ENCODE measurements at places on chromosomes 5 and 9. TPM values are rescaled to one million over a fixed set of nuclear protein-coding genes. Genes with fewer than 3 reads are reported as not detected.

GRCh38 chr9:114370251-114370967 is 17.4 kb downstream of the AKNA start:
- no peak for DNase-seq
- H3K4me1 ChIP-seq: no peaks in the 10 kb centered on the region
- no peak overlapping the region for H3K4me3 ChIP-seq
- peaks cover 4% of the 10 kb centered on the region for H3K36me3 ChIP-seq

DNA sequence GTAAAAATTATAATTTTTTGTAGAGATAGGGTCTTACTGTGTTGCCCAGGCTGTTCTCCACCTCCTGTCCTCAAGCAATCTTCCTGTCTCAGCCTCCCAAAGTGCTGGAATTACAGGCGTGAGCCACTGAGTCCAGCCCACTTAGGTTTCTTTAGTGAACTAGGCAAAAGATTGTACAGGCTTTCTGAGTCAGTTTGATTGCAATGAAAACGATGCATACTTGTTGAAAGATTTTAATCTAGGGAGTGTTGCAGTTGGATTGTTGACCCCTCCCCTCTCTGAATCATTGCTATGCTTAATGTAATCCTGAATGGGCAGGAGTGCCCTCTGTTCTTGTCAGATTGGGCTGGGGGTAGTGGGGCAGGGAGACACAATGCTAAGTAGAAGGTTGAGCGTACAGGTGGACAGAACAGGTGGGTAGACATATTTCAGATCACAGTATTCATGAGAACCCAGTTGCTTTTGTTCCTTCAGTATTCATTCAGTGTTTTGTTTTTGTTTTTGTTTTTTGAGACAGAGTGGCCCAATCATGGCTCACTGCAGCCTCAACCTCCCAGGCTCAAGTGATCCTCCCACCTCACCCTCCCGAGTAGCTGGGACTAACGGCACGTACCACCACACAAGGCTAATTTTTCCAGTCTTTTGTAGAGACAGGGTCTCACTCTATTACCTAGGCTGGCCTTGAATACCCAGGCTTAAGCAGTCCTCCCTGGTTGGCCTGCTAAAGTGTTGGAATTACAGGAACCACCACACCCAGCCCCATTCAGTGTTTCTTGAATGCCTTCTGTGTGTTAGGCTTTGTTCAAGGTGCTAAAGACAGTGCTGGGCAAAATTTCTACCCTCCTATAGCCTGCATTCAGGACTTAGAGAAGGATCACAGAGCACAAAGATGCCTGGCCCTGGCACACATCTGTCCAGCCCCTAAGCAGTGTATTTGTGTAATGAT is 70.1 kb downstream of the KIAA1958 start:
- DNase-seq: peak; percentile 9
- H3K36me3 ChIP-seq: no peaks in the 10 kb centered on the region
- H3K4me3 ChIP-seq: no peak overlapping the region
- peaks cover 19% of the 10 kb centered on the region for H3K4me1 ChIP-seq
- no peaks in the 10 kb centered on the region for H3K27me3 ChIP-seq
- no peak overlapping the region for H3K27ac ChIP-seq

DNA sequence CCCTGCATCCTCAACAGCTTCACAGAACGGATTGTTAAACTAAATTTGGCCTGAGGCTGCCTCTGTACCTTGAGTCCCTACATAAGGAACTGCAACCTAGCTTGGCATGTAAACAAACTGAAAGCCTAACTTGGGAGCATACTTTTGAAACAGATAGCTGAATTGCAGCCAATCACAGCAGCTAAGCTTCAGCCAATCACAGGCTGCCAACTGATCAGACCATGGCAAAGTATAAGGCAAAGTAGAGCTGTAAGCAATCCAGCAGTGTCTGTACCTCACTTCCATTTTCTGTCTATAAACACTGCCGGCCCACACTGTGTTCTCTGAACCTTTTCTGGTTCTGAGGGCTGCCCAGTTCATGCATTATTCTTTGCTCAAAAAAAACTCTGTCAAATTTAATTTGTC is 8.9 kb upstream of the ZNF483 start:
- H3K4me1 ChIP-seq: no peaks in the 10 kb centered on the region
- H3K27ac ChIP-seq: no peak overlapping the region
- no peak overlapping the region for H3K4me3 ChIP-seq
- H3K36me3 ChIP-seq: no peaks in the 10 kb centered on the region

GRCh38 chr5:170307575-170308465 is 10.2 kb upstream of the LCP2 start:
- peaks cover 36% of the 10 kb centered on the region for H3K4me1 ChIP-seq
- H3K36me3 ChIP-seq: no peaks in the 10 kb centered on the region
- no peaks in the 10 kb centered on the region for H3K27me3 ChIP-seq
- no peak overlapping the region for H3K4me3 ChIP-seq
- H3K27ac ChIP-seq: peak overlapping the region; percentile 62

DNA sequence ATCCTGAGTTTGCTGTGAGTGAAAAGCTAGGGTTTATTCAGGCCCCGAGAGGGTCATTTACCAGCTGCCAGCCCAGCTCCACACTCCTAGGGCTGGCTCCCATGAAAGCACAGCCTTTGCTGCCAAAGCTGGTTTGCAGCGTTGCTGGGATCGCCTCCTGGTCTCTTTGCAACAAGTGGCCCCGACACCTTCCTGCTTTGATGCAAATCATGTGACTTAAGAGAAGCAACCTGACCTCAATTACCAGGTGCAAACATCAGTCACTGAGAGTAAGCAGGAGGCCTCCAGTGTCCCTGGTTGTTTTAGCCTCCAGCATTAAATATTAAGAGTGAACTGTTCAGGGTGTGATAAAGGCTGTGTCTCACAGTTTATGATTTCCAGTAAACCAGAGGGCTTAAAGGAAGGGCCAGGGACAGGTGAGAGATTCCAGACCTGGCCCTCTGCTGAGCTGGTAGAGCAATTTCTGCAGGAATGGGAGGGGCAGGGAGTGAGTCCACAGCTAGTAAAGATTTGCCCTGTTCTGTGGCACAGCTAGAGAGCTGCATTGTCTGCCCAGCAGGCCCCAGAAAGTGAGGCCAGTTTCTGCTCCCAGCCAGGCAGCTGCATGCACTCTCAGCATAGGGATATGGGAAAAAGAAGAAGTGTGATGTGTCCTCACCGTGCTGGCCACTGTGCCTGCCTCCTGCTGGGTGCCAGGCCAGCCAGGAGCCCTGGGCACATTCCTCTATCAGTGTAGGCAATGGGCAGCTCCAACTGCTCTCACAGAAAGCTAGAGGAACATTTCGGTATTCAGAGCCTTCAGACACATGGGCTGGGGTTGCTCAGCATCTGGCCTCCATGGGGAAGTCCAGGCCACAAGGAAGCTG is 58.0 kb downstream of the SLC22A5 start:
- H3K27ac ChIP-seq: peak overlapping the region; percentile 80
- H3K27me3 ChIP-seq: no peaks in the 10 kb centered on the region

DNA sequence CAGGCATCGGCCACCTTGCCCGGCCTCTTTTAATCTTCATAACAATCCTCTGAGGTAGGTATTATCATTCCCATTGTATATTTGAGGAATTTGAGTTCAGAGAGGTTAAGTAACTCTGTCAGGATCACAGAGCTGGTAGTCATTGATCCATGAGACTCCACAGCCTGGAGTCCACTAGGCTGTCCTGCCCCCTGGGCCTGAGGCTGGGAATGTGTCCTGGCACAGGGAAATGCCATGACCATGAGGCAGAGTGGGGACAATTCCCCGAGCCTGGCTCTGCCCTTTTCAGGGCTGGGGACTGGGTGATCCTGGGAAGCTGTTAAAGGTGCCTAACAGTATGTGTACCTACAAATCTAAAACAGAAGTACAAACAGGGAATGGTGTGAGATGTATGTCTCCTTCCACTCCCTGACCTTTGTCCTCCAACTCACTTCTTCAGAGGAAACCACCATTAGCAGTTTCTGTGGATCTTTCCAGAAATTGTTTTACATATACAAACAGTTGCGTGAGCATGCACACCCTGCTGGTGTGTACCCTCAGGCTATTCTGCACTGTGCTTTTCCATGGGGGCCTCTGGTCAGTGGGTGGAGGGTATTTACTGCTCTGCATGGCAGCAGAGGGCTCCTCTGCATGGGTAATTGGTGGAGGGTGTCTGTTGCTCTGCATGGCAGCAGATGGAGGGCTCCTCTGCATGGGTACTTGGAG is 53.8 kb downstream of the NDST1 start:
- H3K27me3 ChIP-seq: no peaks in the 10 kb centered on the region
- no peak for DNase-seq
- H3K4me1 ChIP-seq: no peaks in the 10 kb centered on the region
- no peaks in the 10 kb centered on the region for H3K36me3 ChIP-seq

DNA sequence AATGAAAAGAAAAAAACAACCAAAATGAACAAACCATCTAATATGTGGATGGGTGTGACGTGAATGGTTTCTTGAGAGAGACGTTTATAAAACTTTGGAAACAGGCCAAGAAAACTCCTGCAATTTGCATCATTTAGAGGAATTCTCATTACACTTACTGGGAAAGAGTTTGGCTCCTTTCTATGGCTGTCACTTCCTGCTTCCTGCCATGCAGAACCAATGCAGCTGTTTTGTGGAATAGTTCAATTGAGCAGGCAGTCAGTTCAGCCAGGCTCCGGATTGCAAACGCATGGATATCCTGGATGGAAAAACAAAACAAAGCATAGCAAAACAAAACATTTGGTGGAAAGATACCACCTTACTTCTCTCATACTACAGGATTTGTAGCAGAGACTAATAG is 36.6 kb downstream of the FAM114A2 start:
- H3K27ac ChIP-seq: no peak overlapping the region
- H3K27me3 ChIP-seq: no peaks in the 10 kb centered on the region
- H3K4me1 ChIP-seq: no peaks in the 10 kb centered on the region
- H3K36me3 ChIP-seq: peaks cover 15% of the 10 kb centered on the region
- no peak overlapping the region for H3K4me3 ChIP-seq

DNA sequence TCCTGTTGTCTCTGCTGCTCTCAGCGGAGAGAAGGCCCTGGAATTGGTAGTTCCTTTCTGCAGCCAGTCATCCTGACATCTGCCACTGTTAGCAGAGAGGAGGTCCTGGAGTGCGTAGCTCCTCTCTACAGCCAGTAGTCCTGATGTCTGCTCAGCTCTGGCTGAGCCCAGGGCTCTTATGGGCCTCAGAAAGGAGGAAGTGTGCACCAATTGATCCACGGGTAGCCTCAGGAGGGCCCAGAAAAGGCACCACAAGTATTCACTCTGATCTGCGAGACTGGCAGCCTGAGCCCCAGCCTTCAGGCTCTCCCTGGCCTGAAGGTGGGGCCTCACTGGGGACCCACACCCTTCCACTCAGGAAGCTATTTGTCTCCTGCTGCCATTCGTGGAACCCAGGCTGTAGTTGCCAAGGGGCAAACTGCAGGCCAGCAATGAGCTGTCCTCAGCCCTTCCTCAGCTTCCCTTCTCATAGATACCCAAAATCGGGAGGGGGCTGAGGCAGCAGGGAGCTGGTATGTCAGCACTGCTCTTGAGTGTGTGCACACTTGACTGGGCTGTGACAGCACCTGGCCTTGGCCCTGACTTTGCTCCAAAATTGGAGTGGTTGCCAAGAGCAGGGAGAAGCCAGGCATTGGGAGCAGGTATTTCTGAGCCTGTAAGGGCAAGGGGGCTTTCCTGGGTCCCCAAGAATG is 1049.5 kb upstream of the ACO1 start:
- H3K27me3 ChIP-seq: no peaks in the 10 kb centered on the region
- no peaks in the 10 kb centered on the region for H3K36me3 ChIP-seq
- DNase-seq: no peak
- H3K4me1 ChIP-seq: no peaks in the 10 kb centered on the region

DNA sequence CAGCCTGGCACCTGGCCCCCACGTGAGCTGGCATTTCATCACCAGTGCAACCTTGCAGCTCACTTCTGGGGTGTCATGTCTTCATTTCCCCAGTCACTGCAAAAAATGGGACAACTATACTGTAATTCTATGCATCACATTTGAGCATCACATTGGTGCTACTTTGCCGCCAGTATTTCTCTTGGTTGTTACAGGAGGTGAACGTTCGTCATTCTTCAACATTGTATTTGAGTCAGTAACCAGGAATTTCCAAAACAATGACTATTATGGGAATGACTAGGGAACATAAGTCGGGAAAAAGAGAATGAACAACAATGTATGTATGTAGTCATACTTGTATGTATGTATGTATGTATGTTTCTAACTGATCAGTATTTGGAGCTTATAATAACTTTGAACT is 1278.0 kb downstream of the EFNA5 start:
- H3K4me1 ChIP-seq: no peaks in the 10 kb centered on the region
- H3K27ac ChIP-seq: no peak overlapping the region
- DNase-seq: no peak
- no peak overlapping the region for H3K4me3 ChIP-seq
- no peaks in the 10 kb centered on the region for H3K27me3 ChIP-seq

GRCh38 chr5:114948363-114948762 is 221.3 kb downstream of the TRIM36 start:
- H3K4me1 ChIP-seq: no peaks in the 10 kb centered on the region
- no peak for DNase-seq
- H3K36me3 ChIP-seq: no peaks in the 10 kb centered on the region
- H3K27me3 ChIP-seq: no peaks in the 10 kb centered on the region

- no peak for DNase-seq
- H3K36me3 ChIP-seq: no peaks in the 10 kb centered on the region
- no peak overlapping the region for H3K27ac ChIP-seq
- H3K27me3 ChIP-seq: no peaks in the 10 kb centered on the region
- peaks cover 77% of the 10 kb centered on the region for H3K4me1 ChIP-seq
Measured at GRCh38 chr9:134321531-134321930, 4.7 kb upstream of the RXRA start.

- no peak overlapping the region for H3K4me3 ChIP-seq
- peaks cover 34% of the 10 kb centered on the region for H3K4me1 ChIP-seq
- DNase-seq: no peak
Measured at GRCh38 chr5:125402787-125403186, 656.3 kb upstream of the ZNF608 start.

- DNase-seq: no peak
- H3K4me1 ChIP-seq: peaks cover 10% of the 10 kb centered on the region
- no peak overlapping the region for H3K27ac ChIP-seq
- H3K4me3 ChIP-seq: no peak overlapping the region
Measured at GRCh38 chr9:110156416-110156815, 51.5 kb downstream of the C9orf152 start.

DNA sequence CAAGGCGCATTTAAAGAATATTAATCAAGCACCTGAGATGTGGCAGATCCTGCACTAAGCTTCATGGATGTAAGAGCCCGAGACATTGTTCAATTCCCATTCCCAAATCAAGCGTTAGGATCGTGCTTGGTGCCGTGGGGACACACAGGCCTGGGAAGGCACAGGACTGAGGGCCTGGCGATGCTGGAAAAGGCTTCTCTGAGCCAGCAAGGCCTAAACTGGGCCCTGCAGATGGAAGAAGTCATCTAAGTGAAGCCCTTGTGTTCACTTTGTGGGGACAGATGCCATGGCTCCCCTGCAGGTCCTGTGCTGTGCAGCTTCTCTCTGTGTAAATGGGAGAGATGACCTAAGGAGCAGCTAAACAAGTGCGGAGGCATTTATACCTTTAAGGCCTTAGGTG is 83.9 kb downstream of the LIFR start:
- no peaks in the 10 kb centered on the region for H3K36me3 ChIP-seq
- peaks cover 10% of the 10 kb centered on the region for H3K4me1 ChIP-seq
- DNase-seq: no peak
- H3K27ac ChIP-seq: no peak overlapping the region

Gene SLC36A3
- total RNA-seq: not detected

Gene SLC6A18
- not detected for total RNA-seq

Gene MPDZ
- 50.6 TPM for total RNA-seq

Gene DELE1
- total RNA-seq: 101 TPM

Gene GNPDA1
- total RNA-seq: 40.6 TPM

Gene EFNA5
- 12.0 TPM for total RNA-seq

Gene ROR2
- total RNA-seq: 36.7 TPM

Gene ZNF354C
- 3.4 TPM for total RNA-seq

Gene FAXDC2
- 22.4 TPM for total RNA-seq

Gene PCDHA3
- total RNA-seq: 1.1 TPM

Gene C5orf58
- total RNA-seq: not detected

Gene PRRX2
- total RNA-seq: 10.2 TPM

Gene SHB
- total RNA-seq: 36.0 TPM

Gene TRPM3
- total RNA-seq: 0.60 TPM

Gene PLAC8L1
- total RNA-seq: not detected

Data from cardiac muscle cell (in vitro differentiated cells and primary cell).